CD4-positive, alpha-beta T cell treated with Interleukin-6 at 100 ng/mL for 8 hours (primary cell): ENCODE measurements at places on chromosomes 2 and 18.

DNA sequence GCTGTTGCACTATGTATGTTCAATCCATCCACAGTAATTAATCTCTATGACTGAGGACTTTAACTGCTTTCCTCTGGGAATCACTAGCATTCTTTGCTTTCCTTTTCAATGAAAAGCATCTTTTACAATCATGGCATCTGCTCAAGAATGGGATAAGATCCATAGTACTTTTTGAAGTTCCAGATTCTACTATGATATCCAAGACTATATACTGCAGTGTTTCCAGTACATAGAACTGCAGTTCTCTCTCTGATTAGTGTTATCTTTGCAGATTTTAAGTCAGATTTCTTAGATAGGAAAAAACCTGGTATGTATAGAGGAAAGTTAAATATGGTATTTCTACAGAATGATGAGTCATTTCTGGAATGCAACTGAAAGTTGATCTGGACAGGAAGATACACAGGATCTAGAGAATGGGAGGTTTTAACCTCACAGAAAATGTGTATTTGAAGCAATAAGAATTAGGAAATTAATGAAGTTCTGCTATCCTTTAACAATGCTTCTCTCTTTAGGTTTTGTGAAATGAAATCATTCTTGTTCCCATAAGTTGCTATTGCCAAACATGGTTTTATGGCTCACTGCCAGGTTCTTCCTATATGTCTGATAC is 670.7 kb downstream of the ERBB4 start:
- DNase-seq: no peak

DNA sequence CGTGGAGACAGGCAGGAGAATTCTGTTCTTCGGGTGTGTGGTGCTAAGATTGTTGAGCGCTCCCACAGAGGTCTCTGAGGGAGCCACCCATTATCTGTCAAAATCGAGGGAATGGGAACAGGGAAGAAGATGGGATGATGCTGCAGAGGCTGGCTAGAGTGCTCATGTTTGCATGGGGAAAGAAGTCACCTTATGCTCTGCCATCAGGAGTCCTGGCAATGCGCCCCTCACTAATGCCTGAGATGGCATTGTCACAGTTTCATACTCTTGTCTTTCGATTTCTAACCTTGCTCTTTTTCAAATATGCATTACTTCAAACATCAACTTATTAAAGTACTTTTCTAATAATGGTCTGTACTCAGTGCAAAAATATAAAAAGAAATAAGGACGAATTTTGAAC is 463.3 kb upstream of the CELF4 start:
- DNase-seq: no peak

- no peak for DNase-seq
Measured at GRCh38 chr18:477565-477964, 22.9 kb downstream of the COLEC12 start.

DNA sequence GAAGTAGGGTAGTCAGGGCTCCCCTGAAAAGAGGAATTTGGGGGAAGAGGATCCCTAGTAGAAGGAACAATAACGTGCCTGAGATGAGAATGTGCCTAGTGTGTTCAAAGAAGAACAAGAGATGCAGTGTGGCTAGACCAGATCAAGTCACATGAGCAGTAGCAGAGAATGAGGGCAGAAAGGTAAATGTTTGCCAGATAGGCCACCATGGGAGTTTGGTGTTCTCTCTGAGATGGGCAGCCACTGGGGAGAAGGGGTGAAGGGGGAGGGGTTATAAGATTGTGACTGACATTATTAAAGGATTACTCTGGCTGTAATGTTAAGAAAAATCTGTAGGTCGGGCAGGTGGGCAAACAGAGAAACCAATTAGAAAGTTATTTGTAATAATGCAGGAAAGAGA is 166.0 kb downstream of the LCLAT1 start:
- no peak for DNase-seq

- DNase-seq: no peak
Measured at GRCh38 chr2:182758379-182758778, 42.3 kb downstream of the DNAJC10 start.

- no peak for DNase-seq
Measured at GRCh38 chr2:112153501-112153900, 15.3 kb downstream of the FBLN7 start.

GRCh38 chr18:31970617-31971016 is 27.7 kb upstream of the TRAPPC8 start:
- DNase-seq: no peak

DNA sequence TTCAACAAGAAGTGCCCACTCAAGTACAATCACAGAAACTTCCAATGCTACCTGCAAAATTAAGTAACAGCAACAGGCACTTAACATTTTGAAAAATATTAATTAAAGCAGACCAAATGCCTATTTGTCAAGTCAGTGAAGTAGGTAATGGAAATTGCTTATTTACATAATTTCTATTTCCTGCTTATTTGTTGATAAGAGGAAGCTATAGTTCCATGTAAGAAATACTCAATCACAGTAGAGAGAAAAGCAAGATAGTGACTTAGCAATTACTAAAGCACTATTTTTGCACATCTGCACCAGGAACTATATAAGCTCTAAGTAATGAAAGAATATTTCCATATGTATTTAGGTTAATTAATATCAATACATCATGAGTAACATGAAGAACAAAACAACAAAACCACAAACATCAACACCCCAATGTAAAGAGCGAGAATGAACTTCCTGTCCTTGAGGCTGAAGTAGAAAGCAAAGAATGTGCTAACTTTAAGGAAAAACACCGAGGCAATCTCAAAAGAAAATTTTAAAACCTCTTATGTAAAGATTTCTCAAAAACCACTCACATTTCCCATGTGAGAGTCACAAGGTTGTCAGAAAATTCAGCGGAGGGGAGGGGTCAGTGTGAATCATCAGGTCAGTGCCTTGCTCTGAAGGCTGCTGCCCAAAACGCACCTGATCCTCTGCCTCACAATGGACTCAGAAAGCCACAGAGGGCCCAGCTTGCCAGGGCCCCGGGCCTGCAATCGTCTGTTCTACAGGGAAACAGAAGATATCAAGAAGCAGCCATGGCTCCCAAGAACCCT is 12.5 kb downstream of the NPC1 start:
- peak; percentile 36 for DNase-seq

DNA sequence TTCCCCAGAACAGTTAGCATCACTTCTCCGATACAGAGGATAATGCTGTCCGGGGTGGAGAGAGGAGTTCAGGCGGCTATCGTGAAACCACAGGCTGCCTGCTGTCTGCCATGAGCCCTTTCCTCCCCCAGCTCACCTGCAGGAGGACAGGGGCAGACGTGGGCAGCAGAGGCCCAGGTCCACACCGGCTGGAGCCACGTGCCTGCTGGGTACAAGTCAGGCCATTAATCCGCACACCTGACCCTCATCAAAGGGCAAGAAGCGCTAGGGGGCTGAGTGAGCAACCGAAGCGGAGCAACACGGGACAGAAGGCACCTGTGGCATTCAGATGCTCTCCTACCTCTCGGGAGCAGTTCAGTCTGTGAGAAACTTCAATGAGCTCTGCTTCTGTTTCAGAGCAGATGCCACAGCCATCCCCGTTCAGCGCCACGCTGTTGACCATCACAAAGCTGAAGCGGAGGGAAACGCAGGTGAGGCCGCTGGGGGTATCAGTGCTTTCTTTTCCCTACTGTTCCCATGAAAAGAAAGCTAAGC is 21.5 kb downstream of the MPPE1 start:
- no peak for DNase-seq

DNA sequence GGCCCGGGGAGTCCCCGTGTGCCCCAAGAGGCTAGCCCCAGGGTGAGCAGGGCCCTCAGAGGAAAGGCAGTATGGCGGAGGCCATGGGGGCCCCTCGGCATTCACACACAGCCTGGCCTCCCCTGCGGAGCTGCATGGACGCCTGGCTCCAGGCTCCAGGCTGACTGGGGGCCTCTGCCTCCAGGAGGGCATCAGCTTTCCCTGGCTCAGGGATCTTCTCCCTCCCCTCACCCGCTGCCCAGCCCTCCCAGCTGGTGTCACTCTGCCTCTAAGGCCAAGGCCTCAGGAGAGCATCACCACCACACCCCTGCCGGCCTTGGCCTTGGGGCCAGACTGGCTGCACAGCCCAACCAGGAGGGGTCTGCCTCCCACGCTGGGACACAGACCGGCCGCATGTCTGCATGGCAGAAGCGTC is 16.9 kb upstream of the FAHD2A start:
- DNase-seq: no peak

DNA sequence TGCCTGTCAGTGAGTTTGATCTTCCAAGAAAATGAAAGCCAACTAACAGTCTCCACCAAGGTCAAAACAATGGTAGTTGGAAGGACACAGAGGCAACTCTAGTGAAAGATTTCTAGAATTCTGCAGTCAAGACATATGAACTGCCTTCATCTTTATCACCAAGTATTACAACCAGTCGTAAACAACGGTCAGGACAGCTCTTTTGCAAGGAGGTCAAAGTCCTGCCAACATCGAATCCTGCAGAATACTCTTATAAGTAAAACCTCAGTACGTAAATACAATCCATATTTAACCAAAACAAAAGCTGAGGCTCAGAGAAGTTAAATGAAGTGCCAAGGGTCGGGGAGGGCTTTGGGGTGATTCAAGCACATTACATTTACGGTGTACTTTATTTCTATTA is 3.1 kb downstream of the FEZ2 start:
- DNase-seq: no peak

DNA sequence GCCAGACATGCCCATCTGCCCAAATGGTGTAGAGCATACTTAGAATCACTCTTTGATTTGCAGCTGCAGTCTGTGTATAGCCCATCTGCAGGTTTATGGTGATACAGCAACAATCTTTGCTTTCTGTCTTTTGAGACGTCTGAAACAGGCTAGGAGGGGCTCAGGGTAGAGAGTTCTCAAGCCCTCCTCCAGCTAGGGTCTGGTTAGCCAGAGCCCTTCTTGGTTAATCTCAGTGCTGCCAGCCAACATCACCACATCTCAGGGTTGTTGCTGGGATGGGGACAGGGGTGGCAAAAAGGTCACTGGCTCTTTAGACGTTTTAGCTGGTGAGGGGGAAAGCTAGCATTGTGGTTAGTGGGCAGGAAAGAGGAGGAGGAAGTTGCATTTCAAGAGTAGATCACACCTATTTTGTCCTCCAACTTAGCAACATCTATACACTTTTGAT is 136.6 kb upstream of the ACAA2 start:
- peak; percentile 4 for DNase-seq

- DNase-seq: no peak
Measured at GRCh38 chr2:41966431-41966893, 81.4 kb upstream of the PKDCC start.

- DNase-seq: no peak
Measured at GRCh38 chr18:77255426-77256105, 5.9 kb downstream of the GALR1 start.

DNA sequence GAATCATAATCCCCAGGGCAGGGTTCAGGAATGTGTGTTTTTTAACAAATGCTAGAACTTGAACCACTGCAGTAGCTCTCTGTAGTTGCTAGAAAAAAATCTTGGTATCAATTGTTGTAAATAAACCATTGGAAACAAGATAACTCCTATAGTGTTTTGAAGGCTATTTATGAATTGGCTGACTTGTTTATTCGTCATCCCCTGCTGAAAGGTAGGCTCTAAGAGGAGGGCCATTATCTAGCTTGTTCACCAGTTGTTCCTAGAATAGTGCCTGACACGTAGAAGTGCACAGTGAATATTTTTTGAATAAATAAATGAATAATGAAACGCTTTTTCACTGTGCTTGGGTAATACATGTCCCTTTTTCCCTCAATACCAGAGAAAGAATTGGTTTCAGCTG is 211.4 kb downstream of the BABAM2 start:
- DNase-seq: no peak

GRCh38 chr2:171487803-171488259 is 34.4 kb upstream of the CYBRD1 start:
- DNase-seq: no peak

GRCh38 chr18:35933982-35934381 is 38.5 kb upstream of the RMP24 start:
- no peak for DNase-seq

DNA sequence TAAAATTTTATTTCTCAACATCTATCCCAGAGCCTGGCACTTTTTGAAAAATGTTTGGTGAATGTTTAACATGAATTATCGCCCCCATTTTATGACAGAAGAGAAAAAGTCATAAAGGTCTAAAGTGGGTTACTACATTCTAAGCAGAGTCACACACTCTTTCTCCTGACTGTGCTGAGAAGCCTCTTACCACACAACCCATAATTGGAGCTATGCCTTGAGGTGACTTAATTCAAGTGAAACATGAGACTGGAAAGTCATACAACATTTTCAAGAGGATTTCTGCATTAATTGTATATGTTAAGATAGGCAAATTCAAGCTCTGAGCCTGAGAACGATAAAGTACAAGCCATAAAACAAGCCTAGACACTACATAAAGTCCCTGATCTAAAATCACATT is 3.1 kb upstream of the DSEL start:
- DNase-seq: no peak

DNA sequence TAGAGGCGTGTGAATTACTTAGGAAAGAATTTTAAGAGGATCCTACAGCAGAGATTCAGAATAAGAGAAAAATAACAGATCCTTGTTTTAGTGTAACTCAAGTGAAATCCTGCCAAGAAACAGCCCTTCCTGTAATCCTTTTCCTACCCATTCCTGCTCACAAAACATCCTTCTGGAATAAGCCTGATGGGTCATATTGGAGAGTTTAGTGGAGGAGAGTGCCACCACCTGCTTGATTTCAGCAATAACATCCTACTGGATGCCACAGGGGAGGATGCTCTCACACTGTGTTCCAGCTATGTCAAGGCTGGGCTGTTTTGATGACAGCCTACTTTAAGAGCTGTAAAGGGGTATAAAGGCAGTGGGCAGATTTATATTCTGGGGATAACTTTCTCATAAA is 54.8 kb upstream of the CCDC178 start:
- DNase-seq: no peak

GRCh38 chr18:46466234-46467160 is 190.5 kb downstream of the LOXHD1 start:
- DNase-seq: no peak

- no peak for DNase-seq
Measured at GRCh38 chr2:212794471-212794870, 255.9 kb upstream of the ERBB4 start.

DNA sequence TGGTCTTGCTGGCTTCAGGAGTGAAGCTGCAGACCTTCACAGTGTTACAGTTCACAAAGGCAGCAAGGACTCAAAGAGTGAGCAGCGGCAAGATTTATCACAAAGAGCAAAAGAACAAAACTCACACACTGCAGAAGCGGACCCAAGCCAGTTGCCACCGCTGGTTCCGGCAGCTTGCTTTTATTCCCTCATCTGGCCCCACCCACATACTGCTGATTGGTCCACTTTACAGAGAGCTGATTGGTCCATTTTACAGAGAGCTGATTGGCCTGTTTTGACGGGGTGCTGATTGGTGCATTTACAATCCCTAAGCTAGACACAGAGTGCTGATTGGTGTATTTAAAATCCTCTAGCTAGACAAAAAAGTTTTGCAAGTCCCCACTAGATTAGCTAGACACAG is 37.2 kb upstream of the ZNF532 start:
- no peak for DNase-seq

- DNase-seq: no peak
Measured at GRCh38 chr2:240981871-240982800, 16.3 kb upstream of the SNED1 start.
